ENCODE measurements at places on chromosomes 2 and 18.

DNA sequence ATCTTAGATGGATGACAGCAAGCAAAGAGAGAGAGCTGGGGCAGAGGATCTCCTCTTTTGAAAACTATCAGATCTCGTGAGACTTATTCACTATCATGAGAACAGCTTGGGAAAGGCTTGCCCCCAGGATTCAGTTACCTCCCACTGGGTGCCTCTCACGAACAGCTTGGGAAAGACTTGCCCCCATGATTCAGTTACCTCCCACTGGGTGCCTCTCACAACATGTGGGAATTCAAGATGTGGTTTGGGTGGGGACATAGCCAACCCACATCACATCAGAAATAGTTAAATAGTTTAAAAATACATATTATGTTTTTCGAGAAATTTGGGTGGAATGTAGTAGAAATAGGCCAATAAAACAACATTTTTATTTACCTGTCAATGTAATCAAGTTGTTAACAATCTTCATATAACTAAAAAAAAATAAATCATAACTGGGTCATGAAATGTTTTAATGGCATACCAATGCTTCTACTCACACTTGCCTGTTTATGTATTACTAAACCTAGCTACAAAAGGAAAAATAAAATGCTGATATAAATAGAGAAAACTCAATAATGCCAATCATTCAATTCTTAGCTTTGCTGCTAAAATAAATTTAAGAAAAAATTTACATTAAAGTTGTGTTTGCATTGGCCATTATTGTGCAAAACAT, 608.9 kb downstream of the SUCLG1 start:
- no peak for DNase-seq

DNA sequence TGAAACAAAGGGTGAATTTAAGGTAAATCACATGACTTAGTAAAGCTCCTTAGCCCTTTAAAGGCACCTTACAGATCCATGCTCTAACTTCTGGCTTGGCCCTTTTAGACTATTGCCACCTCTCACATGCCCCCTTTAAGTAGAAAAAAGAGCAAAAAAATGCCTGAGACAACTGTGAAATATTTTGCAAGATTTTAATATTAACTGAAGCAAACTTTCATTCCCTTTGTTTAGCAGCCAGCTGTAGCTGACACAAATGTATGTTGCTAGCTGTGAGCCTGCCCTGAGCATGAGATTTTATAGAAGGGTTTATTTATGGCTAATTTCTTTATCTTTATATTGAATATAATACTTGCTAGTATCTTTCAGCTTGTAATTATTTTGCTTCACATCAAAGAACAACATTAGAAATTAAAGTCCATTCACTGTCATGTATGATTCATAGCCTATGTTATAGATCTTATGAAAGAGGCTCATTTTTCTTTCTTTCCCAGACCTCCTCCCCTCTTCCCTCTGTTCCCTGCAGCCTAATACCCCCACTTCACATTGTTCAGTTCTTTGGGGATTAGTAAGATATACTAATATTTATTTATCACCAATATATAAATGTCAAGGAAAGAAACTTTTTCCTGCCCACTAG, 637.2 kb upstream of the ZEB2 start:
- no peak for DNase-seq

- no peak for DNase-seq
Measured at GRCh38 chr2:152456262-152456661, 121.3 kb downstream of the FMNL2 start.

DNA sequence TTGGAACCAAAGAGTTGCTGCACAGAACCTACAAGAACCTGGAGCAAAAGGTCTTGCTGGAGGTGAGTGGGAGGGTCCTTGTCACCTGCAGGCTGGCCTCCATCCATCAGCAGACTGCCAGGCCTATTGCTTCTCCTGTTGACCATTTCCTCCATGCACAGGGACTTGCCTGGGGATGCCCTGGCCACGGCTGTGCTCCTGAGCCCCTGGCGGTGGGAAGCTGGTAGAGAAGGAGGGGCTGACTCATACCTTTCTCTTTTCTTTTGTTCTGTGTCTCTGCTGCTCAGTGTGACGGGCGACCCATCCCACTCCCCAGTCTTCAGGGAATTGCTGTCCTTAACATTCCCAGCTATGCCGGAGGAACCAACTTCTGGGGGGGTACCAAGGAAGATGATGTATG, 102.6 kb downstream of the DGKD start:
- no peak for DNase-seq

DNA sequence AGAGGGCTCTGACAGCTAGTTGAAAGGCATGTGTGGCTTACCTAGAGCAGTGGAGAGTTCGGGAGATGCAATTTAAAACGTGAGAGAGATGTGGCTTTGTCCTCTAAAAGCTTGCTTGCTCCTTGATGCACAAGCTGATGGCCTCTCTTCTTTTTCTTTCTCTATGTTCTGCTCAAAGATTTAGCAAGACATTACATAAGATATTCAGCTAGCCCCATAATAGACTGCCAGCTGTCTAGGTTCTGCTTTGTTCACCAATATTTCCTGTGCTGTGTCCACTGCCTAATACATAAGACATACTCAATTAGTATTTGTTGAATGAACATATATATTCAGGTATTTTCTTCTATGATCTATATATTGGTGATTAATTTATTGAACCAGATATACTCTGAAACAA, 31.1 kb downstream of the SPATS2L start:
- no peak for DNase-seq

GRCh38 chr2:25431604-25432003, 89.9 kb upstream of the DNMT3A start:
- DNase-seq, result no peak

DNA sequence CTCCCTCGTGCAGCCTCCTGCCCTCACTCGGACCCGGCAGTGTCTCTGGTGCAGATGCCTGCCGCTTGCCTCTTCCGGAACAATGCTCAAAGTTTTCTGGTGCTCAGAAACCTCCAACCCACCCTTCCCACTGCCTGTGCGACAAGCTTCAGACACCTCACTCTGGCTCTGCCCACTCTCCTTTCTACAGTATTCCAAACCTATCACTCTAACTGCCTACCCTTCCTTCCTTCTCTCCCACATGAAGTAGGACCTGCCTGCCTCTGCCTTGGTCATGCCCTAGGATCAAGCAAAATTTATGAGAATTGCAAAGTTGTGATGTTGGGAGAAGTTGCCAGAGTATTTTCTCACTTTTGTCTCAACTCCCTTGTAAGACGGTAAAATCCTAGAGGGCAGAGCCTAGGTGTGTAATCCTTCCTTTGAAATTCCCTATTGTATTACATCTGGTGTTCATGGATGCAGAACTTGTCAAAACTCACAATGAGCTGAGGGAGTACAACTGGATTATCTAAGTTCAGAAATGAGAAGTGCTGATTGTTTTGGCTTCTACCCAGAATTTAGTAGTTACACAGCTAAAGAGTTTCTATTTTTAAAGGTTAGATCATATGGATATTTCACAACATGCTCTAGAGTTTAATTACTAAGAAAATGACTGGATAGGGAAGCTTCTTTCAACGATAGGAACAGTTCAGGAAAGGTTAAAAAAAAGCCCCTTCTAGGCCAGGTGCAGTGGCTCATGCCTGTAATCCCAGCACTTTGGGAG, 7.2 kb downstream of the NPC1 start:
- no peak for DNase-seq

GRCh38 chr2:236628981-236629605, 59.5 kb downstream of the ACKR3 start:
- no peak for DNase-seq

GRCh38 chr18:23643815-23644490, 18.8 kb downstream of the ANKRD29 start:
- no peak for DNase-seq

GRCh38 chr2:161388146-161388779, 27.8 kb upstream of the TBR1 start:
- DNase-seq, result no peak

DNA sequence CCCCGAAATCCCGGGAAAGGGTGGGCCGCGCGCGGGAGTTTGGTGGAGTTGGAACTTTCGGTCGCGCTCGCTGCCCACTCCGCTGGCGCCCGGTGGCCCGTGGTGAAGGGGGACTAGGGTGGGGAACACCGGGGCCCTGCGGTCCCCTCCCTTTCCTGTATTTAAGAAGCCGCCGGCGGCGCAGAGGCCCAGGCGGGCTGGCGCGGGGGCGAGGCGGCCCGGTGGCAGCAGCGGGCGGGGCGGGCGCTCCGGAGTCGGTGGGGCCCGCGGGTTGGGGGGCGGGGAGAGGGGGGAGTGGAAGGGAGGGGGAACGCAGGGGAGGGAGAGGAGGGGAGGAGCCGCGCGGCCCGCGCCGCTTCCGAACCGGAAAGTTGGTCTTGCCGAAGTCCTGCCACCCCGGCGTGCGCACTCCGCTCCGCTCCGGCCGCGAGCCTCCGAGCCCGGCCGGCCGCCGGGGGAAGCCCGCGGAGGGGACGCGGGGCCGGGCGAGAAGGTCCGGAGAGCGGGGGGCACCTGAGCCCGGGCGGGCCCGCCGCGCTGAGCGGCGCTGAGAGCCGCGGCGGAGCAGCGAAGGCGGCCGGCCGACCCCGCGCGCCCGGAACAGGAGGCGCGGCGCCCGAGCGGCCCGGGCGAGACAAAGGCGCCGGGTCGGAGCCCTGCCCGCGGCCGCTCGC, 425 bp upstream of the SALL3 start:
- DNase-seq, result no peak

DNA sequence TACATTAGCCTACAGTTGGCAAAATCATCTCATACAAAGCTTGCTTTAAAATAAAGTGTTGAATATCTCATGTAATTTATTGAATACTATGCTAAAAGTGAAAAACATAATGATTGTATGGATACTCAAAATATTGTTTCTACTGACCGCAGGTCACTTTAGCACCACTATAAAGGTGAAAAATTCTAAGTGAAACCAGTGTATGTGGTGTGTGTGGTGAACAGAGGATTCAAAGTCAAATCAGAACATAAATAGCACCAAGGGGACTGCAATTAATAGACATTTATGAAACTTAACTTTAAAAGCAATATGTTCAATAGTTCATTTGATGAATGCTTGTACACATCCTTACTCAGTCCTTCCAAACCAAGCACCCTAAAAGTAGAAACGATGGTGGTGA, 145.8 kb downstream of the AKAIN1 start:
- DNase-seq, result no peak

DNA sequence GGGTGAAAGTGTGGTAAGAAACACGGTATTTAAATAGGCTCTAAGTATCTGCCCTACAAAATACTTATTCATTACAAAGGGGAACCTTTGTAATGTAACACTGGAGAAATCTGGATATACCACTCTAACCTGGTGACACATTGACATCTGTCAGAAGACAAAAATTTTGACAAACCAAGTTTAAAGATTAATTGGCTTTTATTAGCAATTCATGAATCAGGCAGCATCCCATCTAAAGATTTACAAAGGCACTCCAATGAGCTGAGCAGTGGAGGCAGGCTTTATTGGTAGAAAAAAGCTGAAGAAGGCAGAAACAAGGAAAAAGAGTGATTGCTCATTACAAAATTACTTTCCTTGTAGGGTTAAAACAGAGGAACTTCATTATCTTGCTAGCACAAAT, 35.0 kb downstream of the BMPR2 start:
- DNase-seq, result no peak

GRCh38 chr2:199160081-199160480, 297.7 kb downstream of the SATB2 start:
- DNase-seq, result no peak

GRCh38 chr2:128325611-128326181, 7.0 kb upstream of the HS6ST1 start:
- DNase-seq, result no peak

GRCh38 chr2:33204945-33205344, 258.2 kb downstream of the LTBP1 start:
- DNase-seq, result no peak

- DNase-seq, result no peak
Measured at GRCh38 chr2:241496904-241497877, 11.2 kb downstream of the STK25 start.

DNA sequence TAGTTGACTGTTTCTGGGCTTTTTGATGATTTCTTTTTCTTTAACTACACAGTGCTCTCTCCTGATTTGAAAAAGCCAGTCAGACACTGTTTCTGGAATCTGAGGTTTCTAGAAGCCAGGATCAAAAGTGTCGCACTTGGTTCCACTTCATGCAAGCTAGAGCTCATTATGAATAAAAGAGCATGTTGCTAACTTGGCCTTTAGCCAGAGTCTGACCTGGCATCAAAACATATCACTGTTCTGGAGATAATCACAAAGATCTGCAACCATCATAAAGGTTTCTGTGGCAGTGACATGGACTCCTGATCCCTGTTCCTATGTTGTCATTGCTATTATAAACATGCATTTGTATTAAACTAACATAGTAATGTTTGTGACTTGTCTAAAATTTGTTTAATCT, 76.1 kb upstream of the MAPRE2 start:
- DNase-seq, result no peak

DNA sequence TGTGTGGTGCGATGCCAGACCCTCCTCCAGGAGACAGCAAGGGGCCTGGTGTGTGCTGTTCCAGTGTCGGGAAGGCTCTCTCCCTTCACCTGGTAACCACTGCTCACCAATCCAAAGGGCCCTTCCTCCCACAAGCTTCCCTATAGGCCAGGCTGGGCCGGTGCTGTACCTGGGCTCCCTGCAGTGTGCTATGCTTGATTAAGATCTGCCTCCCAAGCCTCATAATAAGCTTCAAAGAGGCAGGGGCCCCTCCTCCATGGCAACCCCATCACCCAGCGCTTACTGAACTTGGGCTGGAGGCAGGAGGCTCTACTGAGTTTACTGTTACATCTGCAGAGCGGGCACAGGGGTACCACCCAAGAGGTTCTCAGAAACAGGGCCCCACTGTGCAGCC, 4.5 kb upstream of the MAL start:
- no peak for DNase-seq

GRCh38 chr18:62881509-62882016, 166.2 kb downstream of the PHLPP1 start:
- no peak for DNase-seq

DNA sequence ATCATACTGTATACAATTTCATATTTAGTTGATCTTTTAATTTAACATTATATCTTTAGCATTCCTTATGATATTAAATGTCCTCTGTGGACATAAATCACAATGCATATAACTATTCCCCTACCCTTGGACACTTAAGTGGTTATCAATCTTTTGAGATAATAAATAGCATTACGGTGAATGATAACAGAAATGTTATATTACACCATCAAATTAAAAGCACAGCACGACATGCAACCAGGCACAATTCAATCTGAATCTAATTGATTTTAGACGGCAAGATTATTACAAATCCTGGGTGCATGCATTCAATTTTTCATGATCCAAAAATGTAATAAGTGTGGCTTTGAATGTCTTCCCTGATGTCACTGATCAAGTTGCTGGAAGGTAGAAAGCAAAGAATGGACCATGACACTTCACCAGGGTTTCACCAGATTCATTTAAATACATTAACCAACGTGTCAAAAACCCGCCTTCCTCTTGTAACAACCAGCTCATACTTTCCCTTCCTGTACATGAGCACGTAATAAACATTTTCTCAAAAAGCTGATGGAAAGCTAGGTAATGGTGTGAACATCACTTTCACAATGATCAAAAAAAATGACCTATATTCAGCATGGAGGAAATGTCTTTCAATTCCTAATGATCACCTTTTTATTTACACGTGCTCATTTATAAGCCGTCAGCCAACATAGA, 513.7 kb upstream of the ID2 start:
- DNase-seq, result no peak
